Epithelial cell of proximal tubule (primary cell): ENCODE measurements at places on chromosomes 6 and 20. TPM values are rescaled to one million over a fixed set of nuclear protein-coding genes. Genes with fewer than 3 reads are reported as not detected.

Gene CDSN
- not detected in 2 replicates for total RNA-seq

Gene TMEM244
- total RNA-seq: not detected in 2 replicates

Gene TUBB2B
- 213 and 219 TPM in 2 replicates for total RNA-seq

Gene PPP2R5D
- 66.4 and 94.2 TPM in 2 replicates for total RNA-seq

Gene TUBB2A
- total RNA-seq: 158 and 190 TPM in 2 replicates

Gene ORC3
- 28.4 and 29.7 TPM in 2 replicates for total RNA-seq

Gene NKAPL
- total RNA-seq: 0.17 and 0.65 TPM in 2 replicates

Gene BPIFB2
- total RNA-seq: not detected in 2 replicates

Gene METTL24
- total RNA-seq: 0.43 and 0.69 TPM in 2 replicates

Gene RSPH4A
- not detected in 2 replicates for total RNA-seq

Gene MAP3K7
- 20.9 and 21.9 TPM in 2 replicates for total RNA-seq

Gene PREP
- 9.9 and 13.1 TPM in 2 replicates for total RNA-seq

Gene ABHD16A
- total RNA-seq: 25.4 and 35.6 TPM in 2 replicates

Gene NRN1
- 0.72 and 1.1 TPM in 2 replicates for total RNA-seq

Gene ZBTB46
- total RNA-seq: 0.58 and 0.72 TPM in 2 replicates

Gene ZSWIM3
- 1.2 and 3.0 TPM in 2 replicates for total RNA-seq

Gene SLCO4A1
- total RNA-seq: 48.3 and 57.3 TPM in 2 replicates

Gene CST2
- not detected in 2 replicates for total RNA-seq

Gene LTA
- not detected in 2 replicates for total RNA-seq

Gene GLP1R
- total RNA-seq: 0.07 TPM in 1 of 2 replicates, not detected in the other

Gene MTG2
- 14.9 and 23.4 TPM in 2 replicates for total RNA-seq

Gene APCDD1L
- 0.86 and 1.7 TPM in 2 replicates for total RNA-seq

Gene PDE7B
- total RNA-seq: 1.2 and 2.4 TPM in 2 replicates

Gene SMLR1
- not detected in 2 replicates for total RNA-seq

Gene POFUT1
- 23.8 and 45.9 TPM in 2 replicates for total RNA-seq

Gene SLC26A8
- total RNA-seq: 1.4 TPM in 1 of 2 replicates, not detected in the other

Gene NKX2-2
- total RNA-seq: not detected in 2 replicates

Gene DSP
- 47.4 and 80.1 TPM in 2 replicates for total RNA-seq

Gene CPXM1
- total RNA-seq: 38.1 and 39.6 TPM in 2 replicates

Gene ATAT1
- total RNA-seq: 6.2 and 8.9 TPM in 2 replicates

Gene BTN1A1
- 0.14 TPM in 1 of 2 replicates, not detected in the other for total RNA-seq

Gene KIAA1755
- total RNA-seq: 0.06 and 0.29 TPM in 2 replicates

Gene EIF6
- 315 and 480 TPM in 2 replicates for total RNA-seq

Gene CALHM6
- 0.35 and 4.8 TPM in 2 replicates for total RNA-seq

Gene SRXN1
- 35.4 and 52.0 TPM in 2 replicates for total RNA-seq
